Activated B cell treated with CpG ODN at 0.5 μM for 24 hours (primary cell): ENCODE measurements at places on chromosomes 5 and 9. TPM values are rescaled to one million over a fixed set of nuclear protein-coding genes. Genes with fewer than 3 reads are reported as not detected.
A peak's percentile ranks its signal among the peaks of the same experiment; 100 is the strongest.

- peaks cover 10% of the 10 kb centered on the region for H3K27me3 ChIP-seq
- no peak for DNase-seq
- H3K36me3 ChIP-seq = no peaks in the 10 kb centered on the region
- peaks cover 4% of the 10 kb centered on the region for H3K4me1 ChIP-seq
Measured at GRCh38 chr5:81230416-81230815, 2.7 kb upstream of the CKMT2 start.

DNA sequence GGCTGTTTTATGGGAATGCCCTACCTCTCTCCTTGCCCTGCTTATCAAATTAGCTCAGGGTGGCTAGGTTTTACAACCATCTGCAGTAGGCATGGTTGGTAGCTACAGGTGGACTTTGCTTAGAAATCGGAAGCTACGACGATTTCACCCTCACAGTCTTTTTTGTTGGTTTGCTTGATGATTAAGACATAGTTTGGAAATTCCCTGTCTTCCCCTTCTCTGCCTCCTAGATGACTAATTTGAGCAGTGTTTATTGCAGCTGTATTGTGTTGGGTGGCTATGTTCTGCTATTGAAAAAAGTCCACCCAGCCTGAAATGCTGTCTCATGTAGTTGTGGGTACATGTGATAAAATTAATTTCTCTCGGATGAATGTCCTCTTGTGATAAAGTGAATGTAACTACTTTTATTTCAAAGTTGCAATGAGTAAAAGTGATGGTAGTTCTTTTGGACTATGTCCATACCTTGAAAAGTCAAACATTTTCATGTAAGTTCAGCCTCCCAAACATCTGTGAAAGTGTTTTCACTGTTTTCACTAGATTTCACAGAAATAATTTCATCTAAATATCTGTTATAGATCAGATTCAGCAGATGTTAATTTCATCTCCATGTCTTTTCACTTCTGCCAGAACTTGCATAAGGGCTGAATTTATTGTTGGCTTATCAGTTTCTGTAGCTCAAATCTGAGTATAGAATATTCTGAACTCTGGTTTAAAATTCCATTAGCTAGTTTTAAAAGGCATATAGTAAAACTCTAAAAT lies 37.3 kb upstream of the FYB1 start:
- no peaks in the 10 kb centered on the region for H3K36me3 ChIP-seq
- no peak overlapping the region for H3K27ac ChIP-seq
- H3K4me1 ChIP-seq = no peaks in the 10 kb centered on the region

DNA sequence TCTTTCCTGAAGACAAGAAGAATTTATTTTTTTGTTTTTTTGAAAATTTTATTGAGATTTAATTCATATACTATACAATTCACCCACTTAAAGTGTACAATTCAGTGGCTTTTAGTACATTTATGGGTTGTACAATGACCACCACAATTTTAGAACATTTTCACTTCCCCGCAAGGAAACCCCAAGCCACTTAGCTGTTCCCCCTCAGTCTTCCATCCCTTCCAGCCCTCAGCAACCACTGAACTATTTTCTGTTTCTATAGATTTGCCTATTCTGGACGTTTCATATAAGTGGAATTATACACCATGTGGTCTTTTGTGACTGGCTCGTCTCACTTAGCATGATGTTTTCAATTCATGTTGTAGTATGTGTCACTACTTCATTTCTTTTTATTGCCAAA lies 28.0 kb downstream of the DNAI1 start:
- H3K27ac ChIP-seq = no peak overlapping the region
- no peak for DNase-seq
- H3K4me1 ChIP-seq = no peaks in the 10 kb centered on the region

DNA sequence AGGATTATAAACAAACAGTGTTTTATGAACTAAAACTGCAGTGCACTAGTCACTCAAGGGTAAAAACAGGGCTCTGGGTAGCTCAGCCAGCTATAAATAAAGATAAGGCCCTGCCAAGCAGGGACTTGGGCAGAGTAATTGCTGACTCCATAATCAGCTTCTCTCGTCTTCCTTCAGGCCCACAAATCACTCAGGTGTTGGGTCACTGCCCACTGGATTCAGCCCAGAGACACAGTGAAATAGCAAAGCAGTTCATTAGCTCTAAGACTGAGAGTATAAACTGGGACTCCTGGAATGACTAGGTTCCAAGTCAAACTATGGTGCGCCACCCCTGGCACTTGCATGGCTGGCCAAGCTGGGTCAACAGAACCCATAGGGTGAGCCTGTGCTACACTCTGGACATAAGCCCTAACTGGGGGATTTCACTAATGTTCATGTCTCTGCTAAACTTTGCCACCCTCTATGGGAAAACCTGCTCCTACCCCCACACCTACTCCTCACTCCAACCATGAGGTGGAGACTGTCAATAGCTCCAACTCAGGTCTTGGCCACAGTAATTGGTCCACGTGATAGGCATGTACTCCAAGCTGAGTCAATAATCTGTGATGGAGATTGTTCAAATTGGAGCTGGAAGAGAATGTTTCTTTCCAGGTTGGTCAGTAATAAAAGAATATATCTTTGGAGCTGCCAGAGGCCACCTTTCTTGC lies 158.5 kb downstream of the SLIT3 start:
- H3K27me3 ChIP-seq = no peaks in the 10 kb centered on the region
- no peaks in the 10 kb centered on the region for H3K36me3 ChIP-seq
- no peak overlapping the region for H3K27ac ChIP-seq
- no peak overlapping the region for H3K4me3 ChIP-seq
- no peaks in the 10 kb centered on the region for H3K4me1 ChIP-seq

DNA sequence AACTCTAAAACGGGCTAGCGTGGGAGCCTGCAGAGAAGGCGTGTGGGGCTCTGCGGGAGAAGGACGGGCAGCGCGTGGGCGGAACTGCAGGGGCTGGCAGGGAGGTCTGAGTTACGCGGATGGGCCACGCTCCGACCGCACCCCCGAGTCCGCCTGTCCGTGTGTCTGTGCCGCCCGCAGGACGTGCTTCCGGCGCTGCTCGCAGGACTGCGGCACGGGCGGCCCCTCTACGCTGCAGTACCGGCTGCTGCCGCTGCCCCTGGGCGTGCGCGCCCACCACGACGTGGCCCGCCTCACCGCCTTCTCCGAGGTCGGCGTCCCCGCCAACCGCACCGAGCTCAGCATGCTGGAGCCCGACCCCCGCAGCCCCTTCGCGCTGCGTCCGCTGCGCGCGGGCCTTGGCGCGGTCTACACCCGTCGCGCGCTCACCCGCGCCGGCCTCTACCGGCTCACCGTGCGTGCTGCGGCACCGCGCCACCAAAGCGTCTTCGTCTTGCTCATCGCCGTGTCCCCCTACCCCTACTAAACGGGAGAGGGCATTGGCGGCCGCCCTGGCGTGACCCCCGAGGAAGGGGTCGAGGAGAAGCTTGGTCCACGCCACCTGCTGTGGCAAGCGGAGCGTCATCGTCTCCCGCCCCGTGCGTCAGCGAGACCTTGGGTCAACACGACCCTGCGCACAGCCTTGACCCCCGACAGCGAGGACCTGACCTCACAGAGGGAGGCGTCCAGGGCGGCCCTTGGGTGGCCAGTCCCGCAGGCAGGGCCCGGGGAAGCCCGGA lies 11.4 kb upstream of the ASS1 start:
- H3K27ac ChIP-seq = no peak overlapping the region
- H3K4me1 ChIP-seq = no peaks in the 10 kb centered on the region
- H3K27me3 ChIP-seq = peaks cover 30% of the 10 kb centered on the region

- peaks cover 47% of the 10 kb centered on the region for H3K27me3 ChIP-seq
- H3K36me3 ChIP-seq = no peaks in the 10 kb centered on the region
- H3K4me1 ChIP-seq = peaks cover 20% of the 10 kb centered on the region
Measured at GRCh38 chr9:133576031-133576874, 32.9 kb downstream of the FAM163B start.

GRCh38 chr5:32098890-32099310 lies 75.2 kb downstream of the GOLPH3 start:
- H3K4me1 ChIP-seq = no peaks in the 10 kb centered on the region
- no peaks in the 10 kb centered on the region for H3K27me3 ChIP-seq
- H3K36me3 ChIP-seq = peaks cover 44% of the 10 kb centered on the region
- no peak overlapping the region for H3K27ac ChIP-seq

DNA sequence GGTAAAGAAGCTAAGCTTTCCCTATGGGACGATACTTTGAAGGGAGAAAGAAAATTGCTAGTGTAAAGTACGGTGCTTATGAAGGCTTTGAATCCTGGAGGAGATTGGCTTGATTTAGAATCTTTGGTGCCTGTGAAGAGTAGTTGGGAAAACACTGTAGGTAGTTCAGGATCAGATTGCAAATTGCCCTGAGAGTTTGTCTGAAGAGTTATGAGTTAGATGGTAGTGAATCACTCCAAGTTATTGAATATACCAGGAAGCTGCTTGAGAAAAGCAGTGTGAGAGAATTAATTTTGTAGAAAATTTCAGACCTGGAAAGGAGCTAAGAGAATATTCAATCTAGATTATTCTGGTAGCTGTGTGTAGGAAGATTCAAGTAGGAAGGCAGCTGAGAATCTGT lies 11.5 kb downstream of the MAN2A1 start:
- no peak for DNase-seq
- peaks cover 11% of the 10 kb centered on the region for H3K36me3 ChIP-seq
- no peaks in the 10 kb centered on the region for H3K27me3 ChIP-seq
- no peak overlapping the region for H3K27ac ChIP-seq
- no peak overlapping the region for H3K4me3 ChIP-seq
- H3K4me1 ChIP-seq = peaks cover 77% of the 10 kb centered on the region

- peak overlapping the region; percentile 76 for H3K4me3 ChIP-seq
- peak overlapping the region; percentile 98 for H3K27ac ChIP-seq
- no peaks in the 10 kb centered on the region for H3K27me3 ChIP-seq
- peak; percentile 70 for DNase-seq
Measured at GRCh38 chr5:67215519-67216471, 19.2 kb upstream of the CD180 start.

BRINP1 gene
- total RNA-seq = not detected in 2 replicates

SPINK7 gene
- total RNA-seq = not detected in 2 replicates
